ENCODE measurements at places on chromosomes 5 and 9. TPM values are rescaled to one million over a fixed set of nuclear protein-coding genes. Genes with fewer than 3 reads are reported as not detected.

DNA sequence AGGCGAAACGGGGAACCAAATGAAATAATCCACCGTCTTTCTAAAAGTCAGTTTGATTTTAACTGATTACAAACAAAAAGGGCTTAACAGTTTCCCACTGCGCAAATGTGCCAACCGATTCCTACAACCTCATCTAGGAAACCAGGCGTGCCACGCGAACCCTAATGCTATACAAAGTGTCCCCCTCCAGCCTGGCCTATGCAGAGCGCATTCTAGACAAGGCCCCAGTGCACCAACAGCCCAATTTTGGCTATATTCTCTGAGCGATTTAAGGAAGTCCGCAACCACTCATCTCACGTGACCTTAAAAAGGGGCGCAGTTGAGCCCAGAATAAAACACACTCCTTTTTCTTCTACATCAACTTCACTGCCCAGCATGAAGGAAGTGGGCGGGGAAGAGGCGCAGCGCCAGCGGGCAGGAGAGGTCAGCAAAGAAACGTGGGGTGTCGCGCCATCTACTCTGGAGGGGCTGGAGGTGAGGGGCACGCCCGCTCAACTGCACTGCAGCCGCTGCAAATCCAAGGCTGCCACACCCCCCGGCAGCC, 779 bp downstream of the FAM13B start:
- DNase-seq: no peak
- peak overlapping the region; percentile 99 for H3K4me3 ChIP-seq
- H3K27ac ChIP-seq: peak overlapping the region; percentile 99
- H3K4me1 ChIP-seq: peaks cover 58% of the 10 kb centered on the region
- H3K36me3 ChIP-seq: peaks cover 4% of the 10 kb centered on the region

DNA sequence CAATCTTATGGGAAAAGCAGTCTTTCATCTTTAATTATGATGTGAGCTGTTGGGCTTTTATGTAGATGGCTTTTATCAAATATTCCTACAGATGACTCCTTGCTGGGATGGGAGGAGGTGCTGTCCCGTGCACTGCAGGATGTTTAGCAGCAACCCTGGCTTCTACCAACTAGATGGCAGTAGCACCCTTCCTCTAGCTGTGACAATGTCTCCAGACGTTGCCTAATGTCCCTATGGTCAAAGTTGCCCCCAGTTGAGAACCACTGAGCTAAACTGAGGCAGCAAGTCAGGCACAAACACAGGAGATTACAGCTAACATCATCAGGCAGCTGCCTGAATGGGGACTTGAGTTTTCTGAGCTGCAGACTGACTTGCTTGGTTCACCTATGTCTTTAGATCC, 401.9 kb upstream of the PDE4D start:
- no peaks in the 10 kb centered on the region for H3K27me3 ChIP-seq
- H3K4me1 ChIP-seq: peaks cover 4% of the 10 kb centered on the region
- no peak overlapping the region for H3K4me3 ChIP-seq
- no peak overlapping the region for H3K27ac ChIP-seq

DNA sequence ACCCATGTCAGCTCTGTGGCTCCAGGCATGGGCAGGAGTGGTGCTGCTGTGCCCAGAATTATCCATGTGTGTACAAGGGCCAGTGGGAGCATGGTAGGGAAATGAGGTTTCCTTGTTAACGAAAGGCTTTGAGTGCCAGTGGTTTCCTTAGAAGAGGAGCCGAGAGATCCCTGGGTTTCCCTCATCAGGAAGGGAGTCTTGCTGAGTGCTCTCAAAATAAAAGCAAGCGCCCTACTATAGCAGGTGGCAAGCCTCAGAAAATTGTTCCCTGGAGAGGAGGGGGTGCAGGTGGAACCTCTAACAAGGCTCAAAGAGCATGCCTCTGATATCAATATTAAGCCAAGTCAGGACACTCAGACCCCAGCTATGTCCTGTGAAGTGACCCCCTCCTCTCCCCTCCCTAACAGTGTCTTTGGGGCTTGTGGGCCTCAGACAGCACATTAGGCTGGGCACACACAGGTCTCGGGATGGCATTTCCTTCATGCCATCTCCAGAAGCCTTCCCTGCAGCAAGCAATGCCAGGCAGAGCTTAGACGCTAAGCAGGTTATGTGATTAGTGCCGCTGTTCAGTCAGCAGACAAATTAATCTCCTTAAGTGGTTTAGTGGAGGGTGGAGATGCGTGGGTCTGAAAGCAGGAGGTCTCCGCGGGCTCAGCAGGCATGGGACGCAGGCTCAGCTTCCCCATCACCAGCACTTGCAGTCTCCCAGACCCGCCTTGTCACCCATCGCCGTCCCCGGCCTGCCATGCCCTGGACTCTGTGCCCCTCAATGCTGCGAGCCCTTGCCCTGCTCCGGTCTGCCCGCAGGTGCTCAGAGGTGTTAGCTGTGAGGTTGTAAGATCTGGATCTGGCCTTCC, 60.0 kb upstream of the RARS1 start:
- H3K27ac ChIP-seq: no peak overlapping the region
- no peaks in the 10 kb centered on the region for H3K27me3 ChIP-seq
- no peak for DNase-seq
- H3K36me3 ChIP-seq: peaks cover 27% of the 10 kb centered on the region
- peaks cover 25% of the 10 kb centered on the region for H3K4me1 ChIP-seq
- no peak overlapping the region for H3K4me3 ChIP-seq

DNA sequence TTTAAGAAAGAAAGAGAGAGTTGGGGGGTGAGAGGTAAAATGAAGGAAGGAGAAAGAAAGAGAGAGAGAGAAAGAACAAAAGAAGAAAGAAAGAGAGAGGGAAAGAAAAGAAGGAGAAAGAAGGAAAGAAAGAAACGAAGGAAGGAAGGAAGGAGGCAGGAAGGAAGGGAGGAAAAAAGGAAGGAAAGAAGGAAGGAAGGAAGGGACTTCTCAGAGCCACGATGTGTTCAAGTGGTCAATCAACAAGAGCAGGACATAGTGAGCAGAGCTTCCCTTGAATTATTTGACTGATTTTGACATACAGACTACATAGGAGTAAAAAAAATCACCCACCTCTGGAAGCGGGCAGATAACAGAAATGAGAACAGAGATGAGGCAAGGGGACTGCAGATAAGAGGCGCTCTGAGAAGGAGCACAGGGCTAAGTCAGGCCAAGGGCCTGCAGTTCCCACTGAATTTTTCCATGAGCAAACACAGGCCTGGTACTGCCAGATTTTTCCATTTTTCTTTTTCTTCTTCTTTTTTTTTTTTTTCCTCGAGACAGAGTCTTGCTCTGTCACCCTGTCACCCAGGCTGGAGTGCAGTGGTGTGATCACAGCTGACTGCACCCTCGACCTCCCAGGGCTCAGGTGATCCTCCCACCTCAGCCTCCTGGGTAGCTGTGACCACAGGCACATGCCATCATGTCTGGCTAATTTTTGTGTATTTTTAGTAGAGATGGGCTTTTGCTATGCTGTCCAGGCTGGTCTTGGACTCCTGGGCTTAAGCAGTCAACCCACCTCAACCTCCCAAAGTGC, 77.7 kb upstream of the IL17B start:
- no peaks in the 10 kb centered on the region for H3K36me3 ChIP-seq
- no peak for DNase-seq
- H3K4me1 ChIP-seq: peaks cover 55% of the 10 kb centered on the region
- H3K27me3 ChIP-seq: no peaks in the 10 kb centered on the region

DNA sequence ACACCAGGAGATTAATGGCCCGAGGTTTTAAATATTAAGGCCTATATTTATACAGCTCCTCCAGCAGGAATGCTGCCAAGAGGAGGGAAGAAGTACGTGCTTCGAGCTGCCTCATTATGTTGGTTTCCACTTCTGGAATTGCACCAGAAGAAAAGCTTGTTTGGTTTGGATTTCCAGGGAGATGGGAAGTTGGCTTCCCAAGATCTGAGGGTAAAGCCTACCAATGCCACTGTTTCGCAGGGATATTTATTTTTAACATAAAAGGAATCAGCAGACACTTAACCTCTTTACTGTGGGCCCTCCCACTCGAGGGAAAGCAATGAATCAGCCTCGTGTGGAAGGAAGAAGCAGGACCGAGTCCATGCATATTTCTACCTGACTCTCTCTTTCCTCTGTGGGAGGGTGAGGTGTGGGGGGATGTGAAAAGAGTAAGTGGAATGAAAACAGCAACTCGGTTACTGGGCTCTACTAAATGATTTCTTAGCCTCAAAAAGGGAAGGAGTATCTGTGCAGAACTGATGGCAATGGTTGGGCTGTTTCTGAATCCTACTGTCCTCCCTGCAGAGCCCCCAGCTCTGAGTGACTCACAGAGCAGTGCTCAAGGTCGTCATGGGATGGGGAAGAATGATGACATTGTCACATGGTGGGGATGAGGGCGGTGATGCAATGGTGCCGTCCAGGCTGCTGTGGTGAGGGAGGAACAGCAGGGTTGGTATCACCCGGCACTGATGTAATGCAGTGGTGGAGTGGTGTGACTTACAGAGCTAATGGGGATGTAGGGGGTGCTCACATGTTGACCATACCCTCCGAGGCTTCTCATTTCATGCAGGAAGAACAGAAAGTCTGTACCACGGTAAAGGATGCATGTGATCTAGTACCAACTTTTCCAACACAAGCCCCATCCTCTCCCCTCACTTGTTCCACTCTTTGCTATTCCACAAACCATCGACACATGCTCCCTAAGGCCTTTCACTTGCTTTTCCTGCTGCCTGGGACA, 215.0 kb upstream of the PANK3 start:
- H3K36me3 ChIP-seq: no peaks in the 10 kb centered on the region
- H3K4me3 ChIP-seq: no peak overlapping the region
- no peaks in the 10 kb centered on the region for H3K4me1 ChIP-seq
- no peak overlapping the region for H3K27ac ChIP-seq

GRCh38 chr5:9495121-9495520, 50.8 kb downstream of the SEMA5A start:
- no peak overlapping the region for H3K27ac ChIP-seq
- no peaks in the 10 kb centered on the region for H3K27me3 ChIP-seq
- no peak for DNase-seq
- no peaks in the 10 kb centered on the region for H3K36me3 ChIP-seq
- H3K4me1 ChIP-seq: no peaks in the 10 kb centered on the region

The MRPL36 gene
- 135 TPM for total RNA-seq

DNA sequence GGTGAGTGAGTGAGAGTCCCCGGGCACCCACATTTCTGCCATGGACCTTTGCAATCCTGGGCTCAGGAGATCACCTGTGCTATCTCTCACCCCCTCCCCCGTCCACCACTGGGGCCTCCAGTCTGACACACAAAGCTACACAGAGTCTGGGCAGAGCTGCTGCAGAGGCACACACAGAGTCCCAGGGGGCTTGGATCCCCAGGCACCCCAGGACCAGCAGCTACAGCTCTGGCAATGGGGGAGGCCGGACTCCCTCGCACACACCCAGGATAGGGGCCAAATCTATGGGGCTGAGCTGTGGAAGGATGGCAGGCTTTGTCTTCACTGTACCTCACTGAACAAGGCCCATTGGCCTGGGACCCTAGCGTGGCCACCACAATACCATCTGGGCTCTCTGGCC, 328.8 kb downstream of the MAN2A1 start:
- H3K27me3 ChIP-seq: no peaks in the 10 kb centered on the region
- peak overlapping the region; percentile 53 for H3K27ac ChIP-seq
- no peak overlapping the region for H3K4me3 ChIP-seq
- H3K36me3 ChIP-seq: no peaks in the 10 kb centered on the region
- no peak for DNase-seq
- H3K4me1 ChIP-seq: peaks cover 34% of the 10 kb centered on the region

The TERT gene
- 1.2 TPM for total RNA-seq

- no peak for DNase-seq
- H3K36me3 ChIP-seq: no peaks in the 10 kb centered on the region
- H3K4me1 ChIP-seq: peaks cover 34% of the 10 kb centered on the region
- H3K27me3 ChIP-seq: no peaks in the 10 kb centered on the region
- no peak overlapping the region for H3K27ac ChIP-seq
- H3K4me3 ChIP-seq: no peak overlapping the region
These were observed 40.5 kb upstream of the ANGPTL2 start for GRCh38 chr9:127162864-127163365.

GRCh38 chr9:8883321-8883720, 1083.7 kb upstream of the DMAC1 start:
- H3K4me1 ChIP-seq: no peaks in the 10 kb centered on the region
- H3K27ac ChIP-seq: no peak overlapping the region
- no peak for DNase-seq
- no peaks in the 10 kb centered on the region for H3K36me3 ChIP-seq
- H3K27me3 ChIP-seq: no peaks in the 10 kb centered on the region

- DNase-seq: no peak
- H3K4me3 ChIP-seq: no peak overlapping the region
- no peak overlapping the region for H3K27ac ChIP-seq
- H3K4me1 ChIP-seq: peaks cover 19% of the 10 kb centered on the region
These were observed 5.2 kb upstream of the TLE1 start for GRCh38 chr9:81694541-81694940.

Measured in HepG2 (cell line).